Left lobe of liver (tissue), 2 donors: ENCODE measurements at places on chromosomes 6 and 20. TPM values are rescaled to one million over a fixed set of nuclear protein-coding genes. Genes with fewer than 3 reads are reported as not detected.

The RAD21L1 gene
- total RNA-seq: not detected

DNA sequence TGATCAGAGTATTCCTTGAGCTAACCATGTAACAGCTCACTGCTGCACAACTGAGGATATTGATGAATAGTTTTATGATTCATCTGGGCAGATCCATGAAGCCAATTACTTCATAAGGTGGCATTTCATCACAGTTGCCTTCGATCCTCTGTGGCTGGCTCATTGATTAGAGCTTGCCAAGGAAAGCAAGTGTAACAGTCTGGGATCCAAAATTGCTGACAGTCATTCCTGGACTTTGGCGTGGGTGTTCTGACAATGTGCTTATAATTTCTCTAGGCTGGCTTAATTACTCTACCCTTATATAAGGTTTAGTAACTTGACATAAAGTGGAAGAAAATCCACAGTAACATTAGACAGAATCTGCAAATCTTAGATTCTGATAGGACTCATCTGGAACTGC lies 551.3 kb upstream of the CDH4 start:
- no peak for DNase-seq

The UBD gene
- total RNA-seq: 0.93 TPM

The NAA20 gene
- 34.7 TPM for total RNA-seq

- DNase-seq: no peak
Measured at GRCh38 chr20:60963146-60963545, 288.9 kb upstream of the CDH4 start.

DNA sequence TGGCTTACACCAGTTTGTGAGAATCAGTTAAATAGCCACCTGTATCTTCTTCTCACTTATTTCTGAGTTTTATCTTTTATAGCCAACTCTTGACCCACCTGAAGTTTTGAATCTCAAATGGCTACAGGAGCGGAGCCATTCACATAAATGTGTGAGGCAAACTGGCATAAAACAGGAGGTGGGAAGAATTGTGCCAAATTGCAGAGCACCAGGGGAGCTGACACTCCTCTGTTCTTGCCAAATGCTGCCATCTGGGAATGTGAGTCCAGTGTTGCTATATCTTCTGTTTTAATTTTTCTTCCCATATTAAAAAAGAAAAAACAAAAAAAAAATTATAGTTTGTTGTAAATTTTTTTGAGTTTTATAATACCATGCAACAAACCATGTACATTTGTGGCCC lies 17.0 kb upstream of the RNF146 start:
- DNase-seq: no peak

The WFDC12 gene
- total RNA-seq: not detected

The PPARD gene
- 10.8 TPM for total RNA-seq

DNA sequence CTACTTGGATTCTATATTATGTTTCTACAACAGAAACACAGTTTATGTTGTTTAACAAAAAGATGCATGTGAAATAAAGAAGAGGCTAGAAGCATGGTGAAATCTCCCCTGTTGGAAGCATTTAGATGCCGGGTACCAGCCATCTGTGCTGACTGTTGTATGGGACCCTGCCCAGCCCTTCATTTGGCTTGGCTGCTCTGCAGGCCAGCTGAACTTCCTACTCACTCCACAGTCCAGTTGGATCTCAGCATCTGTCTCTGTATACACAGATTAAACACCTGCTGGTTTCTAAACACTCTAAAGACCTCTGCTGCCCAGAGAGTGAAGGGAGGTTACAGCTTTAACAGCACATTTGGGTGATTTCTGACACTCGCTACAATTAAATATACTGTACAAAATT lies 228.3 kb downstream of the SLC35F1 start:
- DNase-seq: no peak

The FAM217B gene
- total RNA-seq: 2.2 TPM

The MTCH1 gene
- total RNA-seq: 63.8 TPM

The CLDN20 gene
- not detected for total RNA-seq

DNA sequence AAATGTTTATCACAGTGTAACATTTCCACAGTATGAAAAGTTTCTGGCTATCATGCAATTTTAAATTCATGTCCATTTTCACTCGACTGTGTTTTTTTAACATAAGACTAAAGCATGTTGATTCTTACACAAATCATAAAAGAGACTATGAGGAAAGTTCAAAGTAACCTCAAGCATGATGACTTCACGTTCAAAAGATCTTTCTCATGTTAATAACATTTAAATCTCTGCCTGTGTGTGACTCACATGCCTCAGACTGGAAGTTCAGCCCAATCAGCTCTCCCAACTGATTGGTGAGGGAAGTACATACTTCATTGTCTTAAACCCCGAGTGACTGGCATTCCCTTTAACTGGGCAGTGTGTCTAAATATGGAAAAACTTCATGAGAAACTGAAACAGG lies 37.4 kb downstream of the ATXN1 start:
- DNase-seq: no peak

- peak; percentile 77 for DNase-seq
Measured at GRCh38 chr6:7108196-7108963, 619 bp downstream of the RREB1 start.

DNA sequence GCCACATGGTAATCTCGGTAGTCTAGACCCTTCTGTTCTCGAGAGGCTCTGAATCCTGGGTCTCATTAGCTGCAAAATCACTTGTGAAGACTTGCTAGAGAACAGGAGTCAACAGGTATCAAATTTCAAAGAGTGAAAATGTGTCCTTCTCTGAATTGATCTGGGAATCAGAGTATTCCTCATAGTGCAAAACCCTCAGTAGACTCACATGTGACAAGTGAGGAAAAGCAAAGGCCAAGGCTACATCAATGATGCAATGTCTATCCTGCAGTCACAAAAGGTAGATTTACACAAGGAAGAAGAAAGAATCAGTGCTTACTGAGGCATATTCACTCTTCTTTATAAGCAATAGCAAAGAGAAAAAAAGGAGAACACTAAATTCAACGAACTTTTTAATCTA lies 1220.0 kb upstream of the GJE1 start:
- DNase-seq: no peak

GRCh38 chr6:121309768-121310469 lies 24.4 kb downstream of the TBC1D32 start:
- DNase-seq: no peak

DNA sequence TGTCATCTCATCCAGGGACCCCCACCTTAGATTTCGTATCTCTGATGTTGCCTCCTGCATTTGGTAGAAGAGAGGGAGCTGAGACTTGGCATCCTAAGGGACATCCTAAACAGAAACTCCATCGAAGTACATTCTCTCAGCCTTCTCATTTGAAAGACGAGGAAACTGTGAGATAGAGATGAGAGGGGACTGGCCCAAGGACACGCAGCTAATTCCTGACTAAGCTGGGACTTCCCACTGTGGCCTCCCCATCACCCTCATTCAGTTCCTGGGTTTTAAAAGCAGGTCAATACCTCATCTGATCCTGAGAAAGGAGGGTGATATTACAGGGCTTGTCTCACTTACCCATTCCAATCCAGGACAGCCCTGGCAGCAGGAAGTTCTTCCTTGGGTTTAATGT lies 855 bp upstream of the WFDC5 start:
- DNase-seq: no peak

GRCh38 chr20:8526610-8527009 lies 394.5 kb downstream of the PLCB1 start:
- no peak for DNase-seq

- no peak for DNase-seq
Measured at GRCh38 chr6:134520181-134521115, 202.5 kb upstream of the SGK1 start.

- DNase-seq: no peak
Measured at GRCh38 chr6:168387911-168388310, 53.1 kb upstream of the SMOC2 start.

GRCh38 chr6:127481111-127481510 lies 21.9 kb upstream of the KIAA0408 start:
- DNase-seq: no peak

The DEFB110 gene
- not detected for total RNA-seq

DNA sequence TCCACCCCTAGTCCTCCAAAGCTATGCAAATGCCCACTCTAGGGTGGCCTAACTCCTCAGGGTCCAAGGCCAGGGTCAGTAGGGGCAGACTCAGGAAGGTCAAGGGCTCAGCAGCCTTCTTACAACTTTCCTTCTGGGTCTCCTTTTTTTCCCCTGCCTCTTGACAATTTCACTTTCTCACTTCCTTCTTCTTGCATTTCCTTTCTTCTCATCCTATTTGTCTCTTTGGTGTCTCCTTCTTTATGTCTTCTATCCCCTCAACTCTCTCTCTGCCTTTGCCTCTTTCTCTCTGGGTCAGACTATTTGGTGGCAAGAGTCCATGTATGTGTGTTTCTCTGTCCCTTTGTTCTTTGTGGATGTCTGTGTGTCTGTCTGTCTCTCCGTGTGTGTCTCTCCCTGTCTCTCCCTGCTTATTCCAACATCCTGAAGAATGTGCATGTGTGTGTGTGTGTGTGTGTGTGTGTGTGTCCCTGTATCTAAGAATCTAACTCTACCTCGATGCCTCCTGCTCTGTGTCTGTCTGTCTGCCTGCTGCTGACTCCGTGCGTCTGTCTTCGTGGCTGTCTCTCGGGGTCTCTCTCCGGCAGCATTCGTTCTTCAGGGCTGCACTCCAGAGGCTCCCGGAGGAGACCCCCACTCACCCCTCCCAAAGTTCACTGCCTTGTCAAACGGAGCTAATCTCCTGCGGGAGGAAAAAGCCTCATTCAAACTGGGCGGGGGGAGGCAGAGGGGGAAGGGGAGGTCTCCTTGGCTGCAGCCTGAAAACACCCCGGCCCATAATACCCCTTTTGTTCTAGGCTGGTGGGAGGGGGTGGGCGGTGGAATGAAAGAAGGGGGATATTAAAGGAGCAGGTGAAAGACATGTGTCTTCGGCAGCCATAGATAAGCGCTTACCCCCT lies 51.7 kb upstream of the FOXP4 start:
- no peak for DNase-seq

GRCh38 chr6:5036269-5036668 lies 32.4 kb upstream of the RPP40 start:
- DNase-seq: no peak

The SNRPB gene
- 30.0 TPM for total RNA-seq

The TENT5A gene
- total RNA-seq: 7.8 TPM

The CDH4 gene
- total RNA-seq: not detected

DNA sequence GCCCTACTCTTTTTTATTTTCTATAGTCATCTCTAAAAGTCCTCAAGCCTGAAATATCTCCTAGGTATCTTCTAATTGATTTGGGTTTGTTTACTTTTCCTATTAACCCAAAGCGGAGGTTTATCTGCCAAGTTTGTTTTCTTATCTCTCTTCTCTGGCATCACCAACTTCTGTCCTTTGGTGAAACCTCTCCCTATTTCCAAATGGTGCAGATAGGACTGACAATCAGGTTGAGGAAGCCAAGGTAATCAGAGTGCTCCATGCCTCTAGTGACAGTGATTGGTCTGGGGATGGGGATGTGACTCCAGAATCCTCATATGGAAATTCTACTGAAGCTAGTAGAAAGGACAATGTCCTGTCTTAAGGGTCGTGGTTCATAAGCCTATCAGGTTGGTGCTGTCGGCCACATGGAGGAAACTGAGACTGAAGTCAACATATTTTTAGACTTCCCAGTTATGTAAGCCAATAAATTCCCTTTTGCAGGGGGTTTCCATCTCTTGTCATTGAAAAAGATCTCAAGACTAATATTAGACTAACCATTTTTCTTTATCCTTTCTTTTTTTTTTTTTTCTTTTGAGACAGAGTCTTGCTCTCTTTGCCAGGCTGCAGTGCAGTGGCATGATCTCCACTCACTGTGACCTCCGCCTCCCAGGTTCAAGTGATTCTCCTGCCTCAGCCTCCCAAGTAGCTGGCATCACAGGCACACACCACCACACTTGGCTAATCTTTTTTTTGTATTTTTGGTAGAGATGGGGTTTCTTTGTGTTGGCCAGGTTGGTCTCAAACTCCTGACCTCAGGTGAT lies 28.0 kb downstream of the KIF6 start:
- no peak for DNase-seq

The LY6G6D gene
- total RNA-seq: not detected

The NFKBIL1 gene
- total RNA-seq: 9.4 TPM

GRCh38 chr6:128487055-128487454 lies 33.3 kb downstream of the PTPRK start:
- no peak for DNase-seq

The CEBPB gene
- 215 TPM for total RNA-seq

DNA sequence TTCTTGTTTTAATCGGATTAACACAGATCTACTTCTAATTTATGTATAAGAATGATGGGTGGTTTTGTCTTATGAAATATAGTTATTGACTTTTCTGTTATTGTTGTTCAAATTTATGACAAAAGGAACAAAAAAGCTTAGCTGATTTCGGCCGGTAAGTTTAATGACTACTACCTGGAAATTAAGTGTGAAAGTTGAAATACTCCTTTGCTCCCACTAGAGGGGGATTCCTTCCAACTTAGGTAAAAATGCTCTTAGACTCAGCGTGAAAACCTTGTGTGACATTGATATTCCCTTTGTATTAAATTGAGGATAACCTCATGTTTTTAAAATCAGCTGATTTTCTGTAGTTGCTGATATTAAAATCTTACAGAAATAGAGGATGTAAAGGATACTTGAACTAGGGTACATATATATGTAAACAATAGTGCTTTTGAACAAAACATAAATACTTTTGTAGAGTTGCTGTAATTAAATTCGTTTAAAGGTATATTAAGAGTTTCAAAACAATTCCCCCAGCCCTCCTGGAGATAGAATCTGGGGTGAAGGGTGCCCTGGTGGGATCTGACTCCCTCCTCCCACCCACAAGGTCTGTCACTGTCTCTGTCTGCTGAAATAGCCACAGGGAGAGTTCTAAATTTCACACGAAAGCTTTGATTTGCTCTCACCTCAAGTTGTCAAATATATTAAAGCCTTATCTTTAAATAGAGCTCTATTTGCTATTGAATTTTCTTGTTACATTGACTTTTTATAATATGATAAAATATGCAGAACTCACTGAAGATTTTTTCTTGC lies 257.5 kb downstream of the ARID1B start:
- no peak for DNase-seq

The HDGFL1 gene
- not detected for total RNA-seq

The GABRR1 gene
- not detected for total RNA-seq

The SLC2A10 gene
- total RNA-seq: 44.8 TPM

- DNase-seq: no peak
Measured at GRCh38 chr20:48209102-48209501, 423.8 kb upstream of the SULF2 start.

The FABP7 gene
- total RNA-seq: not detected

DNA sequence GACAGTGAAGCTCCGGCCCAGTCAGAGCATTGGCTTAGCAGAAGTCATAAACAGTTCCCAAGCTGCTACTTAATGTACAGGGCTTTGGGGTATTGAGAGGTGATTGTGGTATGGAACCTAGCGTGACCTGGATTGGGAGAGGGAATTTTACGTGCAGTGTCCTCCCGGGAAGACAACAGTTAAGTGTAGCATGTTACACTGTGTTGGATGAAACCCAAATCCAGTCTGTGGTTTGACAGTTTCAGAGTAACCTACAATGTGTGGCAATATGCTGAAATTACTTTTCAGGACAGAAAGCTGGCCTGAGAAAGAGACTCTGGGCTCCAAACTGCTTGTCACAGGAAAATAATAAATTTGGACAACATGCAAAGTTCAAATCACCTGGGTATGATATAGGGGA lies 28.1 kb upstream of the RALGAPA2 start:
- no peak for DNase-seq

GRCh38 chr6:165404697-165405096 lies 95.3 kb upstream of the C6orf118 start:
- DNase-seq: no peak

GRCh38 chr20:57080796-57081195 lies 185.6 kb downstream of the BMP7 start:
- no peak for DNase-seq

The KCNQ5 gene
- total RNA-seq: not detected
